ENCODE measurements at places on chromosomes 12 and 14.
A peak's percentile ranks its signal among the peaks of the same experiment; 100 is the strongest.

DNA sequence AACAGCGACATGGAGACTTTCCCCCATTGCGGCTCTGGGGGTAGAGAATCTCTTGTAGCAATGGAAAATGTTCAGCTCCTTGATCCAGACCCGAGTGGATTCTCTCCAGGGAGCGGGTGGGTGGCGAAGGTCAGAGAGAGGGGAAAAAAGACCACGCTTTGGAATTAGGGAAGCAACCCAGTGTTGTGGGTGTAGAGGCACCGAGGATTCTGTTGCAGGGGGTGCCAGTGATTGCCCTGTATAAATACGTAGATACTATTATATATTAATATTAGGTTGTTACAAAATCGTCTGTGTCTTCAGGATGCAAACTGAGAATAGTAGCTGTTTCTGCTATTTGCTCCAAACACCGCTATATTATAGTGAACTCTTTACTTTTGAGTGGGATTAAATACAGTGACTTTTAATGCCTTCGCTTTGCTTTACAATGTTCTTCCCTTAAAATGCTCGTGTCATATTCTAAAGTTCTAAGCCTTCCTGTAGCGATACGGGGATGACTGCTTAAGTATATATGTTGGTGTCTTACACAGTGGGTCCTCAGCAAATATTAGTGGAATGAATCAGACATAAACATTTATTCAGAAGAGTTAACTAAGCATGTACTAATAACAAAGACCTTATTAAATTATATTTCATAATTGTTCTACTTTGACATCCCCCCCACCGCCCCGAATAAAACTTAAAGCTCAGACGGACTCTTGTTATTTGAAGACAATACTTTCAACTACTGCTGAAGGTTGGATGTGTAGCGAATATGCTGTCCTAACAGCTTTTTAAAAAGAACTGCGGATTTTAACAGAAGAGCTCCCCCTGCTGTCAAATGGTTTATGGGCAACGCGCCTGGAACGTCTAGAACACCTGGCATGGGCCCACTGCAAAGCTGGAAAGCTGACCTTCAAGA, 136.4 kb upstream of the KRAS start:
- peak; percentile 47 for DNase-seq

- DNase-seq = no peak
These were observed 27.6 kb downstream of the MAPKAPK5 start for GRCh38 chr12:111869671-111870070.

DNA sequence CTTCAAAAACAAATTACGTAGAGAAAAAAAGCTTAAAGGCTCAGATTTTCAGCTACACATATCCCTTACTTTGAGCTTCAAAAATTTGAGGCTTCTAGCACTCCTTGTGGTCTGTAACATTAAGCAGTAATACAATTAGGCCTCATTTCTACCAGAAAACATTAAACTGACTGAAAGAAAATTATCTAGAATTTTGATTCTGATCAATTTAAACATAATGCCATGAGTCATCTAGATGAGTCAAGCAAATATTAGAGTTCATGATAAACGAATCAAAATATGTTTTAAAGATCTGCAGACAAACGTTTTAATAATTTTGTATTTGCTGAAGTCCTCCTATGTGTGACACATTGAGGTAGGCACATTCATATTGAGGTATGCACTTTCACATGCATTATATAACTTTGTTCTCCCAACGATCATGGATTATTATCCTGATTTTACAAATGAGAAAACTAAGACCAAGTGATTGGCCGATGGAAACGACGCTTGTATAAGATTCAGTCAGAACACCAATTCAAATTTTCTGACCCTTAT, 4.3 kb downstream of the OSBPL8 start:
- no peak for DNase-seq

DNA sequence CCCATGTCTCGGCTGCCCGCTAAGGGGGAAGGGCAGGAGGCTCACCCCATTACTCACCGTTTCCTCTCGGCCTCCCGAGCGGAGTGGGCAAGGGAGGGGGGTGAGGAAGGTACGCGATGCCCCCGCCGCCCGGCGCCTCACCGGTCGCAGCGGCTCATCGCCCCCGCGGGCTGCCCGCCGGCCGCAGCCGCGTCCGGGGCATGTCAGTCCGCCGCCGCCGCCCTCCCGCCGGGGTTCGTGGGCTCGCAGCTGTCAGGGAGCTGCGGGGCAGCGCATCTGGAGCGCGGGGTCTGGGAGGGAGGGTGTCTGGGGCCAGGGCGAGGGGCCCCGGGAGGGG, 461 bp downstream of the SLC8A3 start:
- DNase-seq = no peak

DNA sequence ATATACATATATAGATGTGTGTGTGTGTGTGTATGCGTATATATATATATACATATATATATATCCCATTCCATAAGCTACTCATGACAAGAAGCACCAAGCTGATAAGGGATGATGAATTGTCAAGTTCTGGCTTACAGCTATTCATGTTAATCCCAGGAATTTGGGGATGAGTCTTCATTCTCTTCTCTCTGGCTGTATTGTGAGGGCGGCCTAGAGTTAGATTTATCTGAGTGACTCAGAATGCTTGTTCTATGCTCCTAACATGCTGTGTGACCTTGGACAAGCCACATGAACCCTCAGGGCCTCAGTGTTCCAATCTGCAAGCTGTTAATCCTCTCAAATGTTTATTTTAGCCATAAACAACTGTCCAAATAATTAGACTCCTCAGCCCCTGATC, 749.0 kb downstream of the MED13L start:
- no peak for DNase-seq

DNA sequence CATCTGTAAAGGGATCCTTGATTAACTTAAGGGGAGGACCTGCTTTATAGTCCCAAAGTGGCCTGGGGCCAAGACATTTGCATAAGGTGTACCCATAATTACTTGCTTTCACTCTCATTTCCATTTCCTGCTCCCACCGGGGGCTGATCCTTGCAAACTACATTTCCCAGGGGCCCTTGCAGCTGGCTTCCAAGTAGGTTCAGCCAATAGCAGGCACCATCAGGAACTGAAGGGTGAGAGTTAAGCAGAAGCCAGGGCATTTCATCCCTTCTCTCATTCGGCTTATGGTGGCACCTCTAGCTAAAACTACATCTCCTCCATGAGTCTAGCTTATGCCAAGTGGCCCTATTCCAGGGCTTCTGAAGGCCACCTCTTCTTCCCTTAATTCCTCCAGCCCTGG, 88.8 kb downstream of the CCDC60 start:
- no peak for DNase-seq

- DNase-seq = peak; percentile 88
These were observed 53.6 kb upstream of the SRSF5 start for GRCh38 chr14:69713209-69713781.

GRCh38 chr12:31899109-31899508, 60.1 kb upstream of the RESF1 start:
- no peak for DNase-seq

GRCh38 chr12:75341873-75342272, 7.4 kb downstream of the GLIPR1L1 start:
- no peak for DNase-seq

GRCh38 chr14:65794674-65795279, 382.2 kb downstream of the FUT8 start:
- DNase-seq = no peak

GRCh38 chr12:41907550-41907949, 237.1 kb downstream of the GXYLT1 start:
- DNase-seq = no peak

- no peak for DNase-seq
These were observed 26.1 kb upstream of the FOXN3 start for GRCh38 chr14:89443042-89443629.

GRCh38 chr12:108722992-108723766, 8.1 kb downstream of the CORO1C start:
- no peak for DNase-seq

- DNase-seq = no peak
These were observed 428.5 kb upstream of the FBXO33 start for GRCh38 chr14:39860596-39861228.

- DNase-seq = no peak
These were observed 517.0 kb downstream of the KCNH5 start for GRCh38 chr14:62528296-62528695.

- no peak for DNase-seq
These were observed at the start of gene MEG3 for GRCh38 chr14:100825713-100826331. TSS of gene MEG3 (plus strand) at chr14:100826118.

DNA sequence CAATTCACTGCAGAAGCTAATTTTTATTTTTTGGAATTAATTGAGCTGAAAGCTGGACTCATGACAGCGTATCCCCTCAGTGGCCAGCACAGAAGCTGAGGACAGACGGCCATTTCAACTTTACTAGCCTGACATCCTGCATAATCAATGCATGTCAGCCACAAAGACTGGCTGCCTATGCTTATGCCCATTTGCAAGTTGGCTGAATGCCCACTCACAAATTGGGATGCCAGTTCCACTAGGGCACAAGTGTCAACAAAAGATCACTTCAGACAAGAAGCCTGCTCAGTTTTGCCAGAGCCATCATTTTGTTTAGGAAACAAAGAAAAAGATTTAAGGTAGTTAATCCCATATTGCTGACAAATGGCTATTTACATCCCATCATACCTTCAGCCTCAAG, 417.6 kb downstream of the NOVA1 start:
- DNase-seq = no peak

DNA sequence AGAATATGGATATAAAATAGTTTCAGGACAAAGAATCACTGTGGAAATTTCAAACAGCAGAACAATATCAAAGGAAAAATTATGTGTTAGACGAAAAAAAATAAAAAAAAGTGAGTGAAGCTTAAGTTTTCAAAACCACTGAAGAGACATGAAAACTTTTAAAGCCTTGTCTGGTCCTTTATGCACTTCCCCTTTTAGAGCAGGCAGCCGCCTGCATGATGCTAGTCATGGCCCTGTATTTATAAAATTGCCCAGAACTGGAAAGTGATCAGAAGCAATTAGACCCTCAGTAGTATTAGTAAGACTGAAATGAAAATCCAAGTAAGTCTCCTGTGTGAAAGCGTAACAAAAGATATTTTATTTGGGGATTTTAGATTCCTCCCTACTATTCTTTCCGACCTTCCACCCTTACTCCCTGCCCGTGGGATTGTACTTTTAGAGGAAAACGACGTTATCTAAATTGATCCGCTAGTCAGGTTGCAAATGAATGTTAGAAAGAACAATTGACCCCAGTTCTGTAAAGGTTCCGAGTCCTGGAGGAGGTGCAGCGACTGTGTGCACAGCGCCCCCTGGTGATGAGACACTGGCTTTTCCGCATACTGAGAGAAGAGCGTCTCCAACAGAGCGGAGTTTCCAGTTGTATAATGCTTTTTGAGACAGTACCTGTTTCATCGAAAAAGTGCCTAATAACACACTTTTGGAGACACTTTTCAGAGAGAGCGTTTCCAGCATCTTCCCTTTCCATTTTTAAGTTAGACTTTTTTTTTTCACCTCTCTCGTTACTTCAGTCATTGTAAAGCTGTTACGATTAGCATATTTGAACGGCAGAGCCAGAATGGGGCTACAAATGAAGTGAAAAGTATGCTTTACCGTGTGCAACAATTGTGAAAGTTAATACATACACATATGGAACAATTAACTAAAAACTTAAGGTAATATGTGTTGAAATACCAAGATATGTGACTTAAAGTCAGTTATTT, 12.4 kb downstream of the MGST1 start:
- DNase-seq = no peak

GRCh38 chr14:56126637-56126913, 8.4 kb downstream of the PELI2 start:
- DNase-seq = no peak

DNA sequence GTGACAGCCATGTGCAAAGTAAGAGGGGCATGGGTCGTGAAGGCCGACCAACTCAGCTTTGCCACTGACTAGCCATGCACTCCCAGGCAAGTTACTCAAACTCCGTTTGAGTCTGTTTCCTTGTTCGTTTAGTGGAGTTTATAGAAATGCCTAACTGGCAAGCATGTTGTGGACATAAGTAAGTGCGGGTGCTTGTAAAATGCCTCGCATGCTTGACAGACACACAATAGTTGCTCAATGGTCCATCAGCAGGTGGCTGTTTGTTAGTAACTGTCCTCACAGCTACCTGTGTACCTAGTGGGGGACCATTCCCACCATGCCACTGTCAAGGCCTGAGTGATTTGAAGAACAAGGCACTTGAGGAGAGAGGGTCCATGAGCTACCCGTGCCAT, 338.3 kb downstream of the DPF3 start:
- DNase-seq = no peak
